Endodermal cell (in vitro differentiated cells): ENCODE measurements at places on chromosomes 3 and 15. TPM values are rescaled to one million over a fixed set of nuclear protein-coding genes. Genes with fewer than 3 reads are reported as not detected.

Gene SCAANT1
- total RNA-seq: not detected in 3 replicates

DNA sequence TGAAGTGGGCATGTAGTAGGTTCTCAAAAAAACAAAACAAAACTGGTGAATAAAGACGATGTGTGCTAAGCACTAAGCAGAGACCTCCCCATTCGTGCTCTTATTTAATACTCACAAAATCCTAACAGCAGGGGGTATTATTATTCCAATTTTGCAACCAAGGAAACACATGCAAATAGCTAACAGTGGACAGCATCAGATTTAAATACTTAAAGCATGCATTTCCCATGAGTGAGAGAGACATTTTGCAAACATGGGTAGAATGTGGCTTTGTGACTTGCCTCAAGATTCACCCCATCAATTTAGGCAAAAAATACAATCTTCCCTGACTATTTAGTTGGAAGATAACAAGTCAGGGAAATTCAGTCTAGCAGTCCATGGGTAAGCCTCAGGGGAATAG, 946.2 kb upstream of the CFAP20DC start:
- H3K4me3 ChIP-seq: no peak overlapping the region
- H3K4me1 ChIP-seq: no peaks in the 10 kb centered on the region
- no peak overlapping the region for H3K27ac ChIP-seq

GRCh38 chr3:61250784-61251173, 473 bp downstream of the FHIT start:
- H3K4me3 ChIP-seq: peak overlapping the region; percentile 91
- no peaks in the 10 kb centered on the region for H3K4me1 ChIP-seq
- H3K27ac ChIP-seq: no peak overlapping the region

DNA sequence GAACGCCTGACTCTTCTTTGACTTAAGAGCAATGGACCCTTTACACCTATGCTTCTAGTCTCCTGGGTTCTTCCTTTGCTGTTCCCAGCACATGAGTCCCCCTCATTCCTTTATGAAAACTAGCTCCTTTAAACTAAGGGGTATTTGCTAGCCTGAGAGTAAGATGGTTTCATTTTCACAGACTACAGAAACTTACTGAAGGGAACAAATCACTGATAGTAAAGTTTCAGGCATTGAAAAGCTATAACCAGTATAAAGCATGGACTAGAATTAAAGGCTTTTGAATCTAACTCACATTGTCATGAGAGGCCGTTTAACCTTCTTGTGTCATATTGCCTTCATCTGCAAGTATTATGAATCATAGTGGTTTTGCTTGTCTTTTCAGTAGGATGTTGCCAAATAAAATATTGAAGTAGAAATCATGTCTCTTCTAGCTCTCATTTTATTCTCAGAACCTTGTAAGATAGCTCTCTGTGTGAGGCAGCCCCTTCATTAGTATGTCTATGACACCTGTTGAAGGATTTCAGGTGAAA, 765.9 kb downstream of the NR2F2 start:
- no peak for DNase-seq
- no peaks in the 10 kb centered on the region for H3K36me3 ChIP-seq
- H3K27ac ChIP-seq: no peak overlapping the region

DNA sequence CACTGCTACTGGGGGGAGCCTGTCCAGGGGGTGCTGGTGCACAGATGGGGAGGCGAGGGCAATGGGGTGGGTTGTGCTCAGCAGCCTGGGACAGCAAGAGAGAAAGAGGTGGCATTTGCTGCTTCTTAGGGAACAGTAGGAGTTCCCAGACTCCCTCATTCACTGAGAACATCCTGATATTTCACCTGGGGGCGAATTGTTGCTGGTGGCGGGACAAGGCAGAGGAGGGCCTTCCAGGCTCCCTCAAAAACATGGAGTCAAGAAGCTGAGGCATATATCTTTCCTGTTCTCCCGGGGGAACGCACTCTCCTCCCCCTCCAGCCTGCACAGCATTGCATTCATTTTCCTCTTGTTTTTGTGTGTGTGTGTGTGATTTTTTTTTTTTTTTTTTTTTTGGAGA, 65.7 kb downstream of the CDC25A start:
- H3K36me3 ChIP-seq: no peaks in the 10 kb centered on the region
- H3K4me3 ChIP-seq: no peak overlapping the region
- no peak overlapping the region for H3K27ac ChIP-seq
- DNase-seq: no peak

DNA sequence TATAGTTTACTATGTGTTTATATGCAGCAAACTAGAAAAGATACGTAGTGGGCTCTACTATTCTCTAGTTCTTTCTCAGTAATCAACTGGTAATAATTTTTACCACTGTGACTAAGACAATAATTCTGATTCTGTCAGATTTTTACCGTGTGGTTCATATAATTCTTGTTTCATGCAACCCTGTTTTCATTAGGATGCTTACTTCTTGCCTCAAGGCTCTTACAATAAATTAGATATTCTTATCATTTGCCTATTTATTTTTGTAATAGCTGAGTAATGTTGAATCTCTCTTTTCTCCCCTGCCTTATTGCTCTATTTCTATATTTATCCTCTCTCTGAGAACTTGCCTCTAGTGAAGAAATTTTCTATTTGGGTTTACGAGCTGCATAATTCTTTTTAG, 524.7 kb downstream of the NAALADL2 start:
- DNase-seq: no peak
- H3K4me3 ChIP-seq: no peak overlapping the region
- no peaks in the 10 kb centered on the region for H3K36me3 ChIP-seq
- no peak overlapping the region for H3K27ac ChIP-seq

DNA sequence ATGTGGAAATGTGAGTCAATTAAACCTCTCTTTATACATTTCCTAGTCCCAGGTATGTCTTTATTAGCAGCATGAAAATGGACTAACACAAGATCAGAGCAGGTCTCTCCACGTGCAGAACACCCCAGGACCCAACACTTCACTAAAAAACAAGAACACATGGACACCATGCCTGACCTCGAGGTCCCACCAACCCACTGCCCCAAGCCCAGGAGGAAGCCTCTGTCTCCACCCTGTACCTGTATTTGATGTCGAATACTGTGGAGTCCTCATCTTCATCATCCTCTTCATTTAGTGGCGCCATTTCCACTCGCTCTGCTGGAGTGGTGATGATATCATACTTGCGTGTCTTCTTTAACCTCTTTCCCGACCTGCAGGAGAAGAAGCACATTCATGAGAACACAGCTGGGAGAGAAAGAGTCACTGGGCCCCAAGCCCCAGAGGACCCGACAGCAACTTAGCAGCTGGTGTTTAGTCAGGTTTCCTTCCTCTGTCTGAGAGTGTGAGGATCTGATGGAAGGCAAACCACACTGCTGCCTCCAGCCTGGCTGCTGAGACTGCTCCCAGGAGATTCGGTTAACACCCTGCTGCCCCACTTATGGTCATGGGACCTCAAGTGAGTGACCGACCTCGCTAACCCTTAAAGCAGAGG, 25.5 kb downstream of the FAM174B start:
- peaks cover 15% of the 10 kb centered on the region for H3K4me1 ChIP-seq
- H3K36me3 ChIP-seq: peaks cover 55% of the 10 kb centered on the region
- H3K27ac ChIP-seq: no peak overlapping the region
- DNase-seq: peak; percentile 29
- H3K27me3 ChIP-seq: no peaks in the 10 kb centered on the region
- H3K4me3 ChIP-seq: no peak overlapping the region

Gene BLM
- 11.9 to 40.8 TPM (median 34.9 TPM) in 3 replicates for total RNA-seq

GRCh38 chr15:70810916-70811578, 42.9 kb downstream of the LARP6 start:
- no peak overlapping the region for H3K27ac ChIP-seq
- H3K4me3 ChIP-seq: no peak overlapping the region
- DNase-seq: peak; percentile 40
- no peaks in the 10 kb centered on the region for H3K36me3 ChIP-seq
- H3K27me3 ChIP-seq: no peaks in the 10 kb centered on the region

- no peak overlapping the region for H3K4me3 ChIP-seq
- peaks cover 13% of the 10 kb centered on the region for H3K27me3 ChIP-seq
- no peak for DNase-seq
- no peak overlapping the region for H3K27ac ChIP-seq
Observed at GRCh38 chr3:188951734-188952133, 220.0 kb upstream of the TPRG1 start.

GRCh38 chr15:88647351-88648105, 8.7 kb downstream of the ISG20 start:
- H3K4me3 ChIP-seq: no peak overlapping the region
- H3K36me3 ChIP-seq: peaks cover 12% of the 10 kb centered on the region
- H3K4me1 ChIP-seq: no peaks in the 10 kb centered on the region
- no peak overlapping the region for H3K27ac ChIP-seq
- DNase-seq: peak; percentile 42

Gene MORF4L1
- 457 and 486 TPM in 2 replicates for total RNA-seq

- H3K27me3 ChIP-seq: peaks cover 69% of the 10 kb centered on the region
- no peaks in the 10 kb centered on the region for H3K4me1 ChIP-seq
- no peak overlapping the region for H3K27ac ChIP-seq
- no peak overlapping the region for H3K4me3 ChIP-seq
Observed at GRCh38 chr15:45136378-45136764, 6.6 kb downstream of the DUOX1 start.

GRCh38 chr3:197002701-197003454, 26.7 kb downstream of the MELTF start:
- H3K27ac ChIP-seq: no peak overlapping the region
- H3K36me3 ChIP-seq: no peaks in the 10 kb centered on the region
- peaks cover 18% of the 10 kb centered on the region for H3K27me3 ChIP-seq
- peak; percentile 87 for DNase-seq
- H3K4me1 ChIP-seq: no peaks in the 10 kb centered on the region

- H3K4me1 ChIP-seq: no peaks in the 10 kb centered on the region
- H3K36me3 ChIP-seq: no peaks in the 10 kb centered on the region
- no peak within 1 kb of the TSS for H3K27ac ChIP-seq
- DNase-seq: peak; percentile 95
- peaks cover 11% of the 10 kb centered on the region for H3K27me3 ChIP-seq
Observed at GRCh38 chr15:78641102-78641748, at the start of gene CHRNB4. TSS of gene CHRNB4 (minus strand) at chr15:78641210. CDS start at chr15:78641133, 77 bp downstream.

- H3K36me3 ChIP-seq: no peaks in the 10 kb centered on the region
- H3K4me3 ChIP-seq: no peak overlapping the region
- no peak overlapping the region for H3K27ac ChIP-seq
- no peaks in the 10 kb centered on the region for H3K4me1 ChIP-seq
Observed at GRCh38 chr3:109191421-109191820, 54.9 kb downstream of the C3orf85 start.

GRCh38 chr15:66923438-66923881, 141.9 kb upstream of the SMAD3 start:
- H3K4me3 ChIP-seq: no peak overlapping the region
- H3K27me3 ChIP-seq: no peaks in the 10 kb centered on the region
- H3K36me3 ChIP-seq: no peaks in the 10 kb centered on the region
- H3K27ac ChIP-seq: no peak overlapping the region

DNA sequence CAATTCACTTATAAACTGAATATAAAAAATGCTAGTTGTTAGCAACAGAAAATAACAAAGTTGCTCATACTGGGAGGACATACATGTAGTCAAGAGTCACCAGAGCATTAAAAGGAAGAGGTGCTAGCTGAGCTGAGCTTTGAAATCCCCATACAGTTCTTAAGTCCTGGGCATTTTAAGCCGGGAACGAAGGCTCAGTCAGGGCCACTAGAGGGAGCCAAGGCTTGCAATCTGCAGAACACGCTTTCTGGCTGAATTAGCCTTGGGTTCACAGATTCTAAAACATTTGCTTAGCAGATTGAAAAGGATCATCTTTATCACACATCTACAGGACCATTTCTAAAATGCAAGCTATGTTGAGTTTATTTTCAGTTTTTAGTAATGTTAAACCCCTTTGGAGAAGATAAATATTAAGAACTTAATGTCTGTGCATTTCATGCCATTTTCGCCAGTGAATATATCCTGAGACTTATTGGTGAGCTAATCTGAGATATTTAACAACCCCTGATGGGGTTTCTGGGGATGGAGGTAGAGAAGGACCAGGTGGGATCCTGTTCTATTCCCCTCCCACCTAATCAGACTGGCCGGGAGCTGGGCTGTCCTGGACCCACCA, 26.3 kb upstream of the MNS1 start:
- no peaks in the 10 kb centered on the region for H3K4me1 ChIP-seq
- peaks cover 12% of the 10 kb centered on the region for H3K27me3 ChIP-seq
- DNase-seq: peak; percentile 86
- no peaks in the 10 kb centered on the region for H3K36me3 ChIP-seq
- H3K27ac ChIP-seq: no peak overlapping the region
- no peak overlapping the region for H3K4me3 ChIP-seq

GRCh38 chr15:89141885-89142284, 53.6 kb downstream of the ABHD2 start:
- no peak overlapping the region for H3K4me3 ChIP-seq
- H3K4me1 ChIP-seq: no peaks in the 10 kb centered on the region
- no peaks in the 10 kb centered on the region for H3K36me3 ChIP-seq
- no peak overlapping the region for H3K27ac ChIP-seq
- DNase-seq: no peak

DNA sequence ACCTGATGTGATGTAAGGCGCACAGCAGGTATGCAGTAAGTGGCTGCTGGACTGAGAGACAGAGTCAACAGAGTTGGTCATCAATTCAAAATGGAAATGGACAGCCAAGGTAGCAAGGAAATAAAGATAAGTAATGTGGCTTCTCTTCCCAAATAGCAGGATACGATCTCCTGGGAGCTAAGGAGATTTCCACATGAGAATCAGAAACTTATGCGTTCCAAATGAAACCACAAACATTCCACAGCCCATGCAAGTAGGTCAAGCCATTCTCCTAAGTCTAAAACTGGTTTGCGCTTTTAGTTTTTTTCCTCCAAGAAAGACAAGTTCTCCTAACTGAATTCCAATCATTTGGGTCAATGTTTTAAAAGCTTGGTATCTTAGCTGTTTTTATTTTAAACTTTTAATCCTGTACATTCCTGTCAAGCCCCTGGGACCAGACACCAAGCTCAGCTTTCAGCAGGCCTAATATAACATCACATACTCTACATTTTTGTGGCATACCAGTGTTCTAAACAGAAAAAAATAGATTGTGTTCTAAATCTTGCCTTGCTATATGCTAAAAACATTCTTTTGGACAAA, 73.7 kb upstream of the TSPAN3 start:
- no peaks in the 10 kb centered on the region for H3K4me1 ChIP-seq
- H3K27ac ChIP-seq: peak overlapping the region; percentile 8
- no peak overlapping the region for H3K4me3 ChIP-seq

- H3K4me3 ChIP-seq: no peak overlapping the region
- no peak overlapping the region for H3K27ac ChIP-seq
- H3K36me3 ChIP-seq: no peaks in the 10 kb centered on the region
- H3K4me1 ChIP-seq: no peaks in the 10 kb centered on the region
- no peak for DNase-seq
- peaks cover 7% of the 10 kb centered on the region for H3K27me3 ChIP-seq
Observed at GRCh38 chr3:99783011-99783573, 34.6 kb upstream of the CMSS1 start.

Gene CACNA2D3
- 0.15 to 0.42 TPM in 2 of 3 replicates, not detected in the other for total RNA-seq

GRCh38 chr15:51688863-51689262, 7.6 kb downstream of the SCG3 start:
- H3K4me3 ChIP-seq: no peak overlapping the region
- no peak overlapping the region for H3K27ac ChIP-seq
- DNase-seq: no peak
- H3K36me3 ChIP-seq: no peaks in the 10 kb centered on the region
- no peaks in the 10 kb centered on the region for H3K27me3 ChIP-seq
- no peaks in the 10 kb centered on the region for H3K4me1 ChIP-seq

DNA sequence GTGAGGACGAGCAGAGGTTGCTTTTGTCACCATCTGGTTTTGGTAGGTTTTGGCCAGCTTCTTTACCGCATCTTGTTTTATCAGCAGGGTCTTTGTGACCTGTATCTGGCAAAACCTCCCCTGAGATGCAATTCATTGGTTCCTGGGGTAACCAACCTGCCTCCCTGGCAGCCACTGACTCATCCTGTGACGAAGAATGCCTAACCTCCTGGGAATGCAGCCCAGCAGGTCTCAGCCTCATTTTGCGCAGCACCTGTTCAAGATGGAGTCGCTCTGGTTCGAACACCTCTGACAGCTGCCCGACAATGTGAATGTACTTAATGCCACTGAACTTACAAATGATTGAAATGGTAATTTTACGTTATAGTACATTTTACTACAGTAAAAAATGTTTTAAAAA, 6.8 kb upstream of the ADAMTS17 start:
- no peak for DNase-seq
- H3K27me3 ChIP-seq: peaks cover 30% of the 10 kb centered on the region
- H3K36me3 ChIP-seq: no peaks in the 10 kb centered on the region
- H3K4me1 ChIP-seq: no peaks in the 10 kb centered on the region
